ENCODE measurements at places on chromosomes 7 and 10.

GRCh38 chr10:101932183-101932582 lies 88.6 kb upstream of the KCNIP2 start:
- no peak for DNase-seq

GRCh38 chr10:71053169-71053895 lies 159.0 kb upstream of the UNC5B start:
- no peak for DNase-seq

DNA sequence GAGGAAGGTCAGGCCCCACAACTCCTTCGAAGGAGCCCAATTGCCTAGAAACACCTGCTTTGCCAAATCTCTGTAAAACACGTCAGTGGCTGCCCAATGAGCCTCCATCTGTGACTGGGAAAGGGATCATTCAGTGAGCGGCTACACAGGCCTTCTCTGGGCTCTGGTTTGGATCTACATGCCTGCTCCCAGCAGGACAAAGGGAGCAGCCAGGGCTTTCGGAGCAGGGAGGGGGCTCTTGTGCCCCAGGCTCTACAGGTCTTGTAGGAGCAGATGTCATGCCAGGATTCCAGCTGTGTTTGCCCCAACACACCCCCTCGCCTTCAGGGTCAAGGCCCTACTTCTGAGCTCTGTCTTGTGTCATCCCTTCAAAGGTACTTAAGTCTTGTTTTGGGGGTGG lies 73.5 kb downstream of the CLEC2L start:
- no peak for DNase-seq

DNA sequence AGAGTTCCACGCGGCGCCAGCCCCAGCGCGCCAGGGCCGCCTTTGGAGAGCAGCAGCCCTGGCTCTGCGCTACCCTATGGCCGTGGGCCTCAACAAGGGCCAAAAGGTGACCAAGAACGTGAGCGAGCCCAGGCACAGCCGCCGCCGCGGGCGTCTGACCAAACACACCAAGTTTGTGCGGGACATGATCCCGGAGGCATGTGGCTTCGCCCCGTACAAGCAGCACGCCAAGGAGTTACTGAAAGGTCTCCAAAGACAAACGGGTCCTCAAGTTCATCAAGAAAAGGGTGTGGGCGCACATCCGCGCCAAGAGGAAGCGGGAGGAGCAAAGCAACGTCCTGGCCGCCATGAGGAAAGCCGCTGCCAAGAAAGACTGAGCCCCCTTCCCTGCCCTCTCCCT lies 144.1 kb downstream of the SRPK2 start:
- no peak for DNase-seq
